BJ (cell line): ENCODE measurements at places on chromosomes 6 and 20.

- no peak for DNase-seq
These were observed 70.2 kb downstream of the GPR6 start for GRCh38 chr6:110048221-110048875.

GRCh38 chr6:88548891-88549505 is 382.9 kb upstream of the CNR1 start:
- no peak for DNase-seq

- DNase-seq: no peak
These were observed 304.8 kb upstream of the TSHZ2 start for GRCh38 chr20:52667358-52667757.

GRCh38 chr6:32945953-32946352 is 5.1 kb upstream of the HLA-DMB start:
- no peak for DNase-seq

- DNase-seq: no peak
These were observed 230.4 kb downstream of the BCKDHB start for GRCh38 chr6:80336911-80337310.

DNA sequence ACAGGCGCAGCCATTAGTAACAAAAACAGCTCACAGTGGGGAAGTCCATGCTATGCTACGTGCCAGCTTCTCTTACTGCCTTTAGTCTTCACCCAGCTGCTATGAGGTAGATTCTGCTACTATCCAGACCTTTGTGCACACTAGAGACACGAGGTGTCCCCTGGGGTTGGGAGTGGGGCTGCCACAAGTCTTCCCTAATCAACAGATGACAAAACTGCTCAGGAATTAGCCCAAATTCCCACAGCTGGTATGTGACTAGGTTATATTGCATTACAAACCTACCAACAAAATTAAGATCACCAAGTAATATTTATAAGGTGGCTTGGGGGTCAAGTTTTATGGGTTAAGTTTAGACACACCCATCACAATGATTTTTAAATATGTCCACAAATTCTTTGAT is 63.3 kb downstream of the PSMB1 start:
- DNase-seq: no peak
